Psoas muscle (tissue), 8 donors: ENCODE measurements at places on chromosomes 13 and 19.

DNA sequence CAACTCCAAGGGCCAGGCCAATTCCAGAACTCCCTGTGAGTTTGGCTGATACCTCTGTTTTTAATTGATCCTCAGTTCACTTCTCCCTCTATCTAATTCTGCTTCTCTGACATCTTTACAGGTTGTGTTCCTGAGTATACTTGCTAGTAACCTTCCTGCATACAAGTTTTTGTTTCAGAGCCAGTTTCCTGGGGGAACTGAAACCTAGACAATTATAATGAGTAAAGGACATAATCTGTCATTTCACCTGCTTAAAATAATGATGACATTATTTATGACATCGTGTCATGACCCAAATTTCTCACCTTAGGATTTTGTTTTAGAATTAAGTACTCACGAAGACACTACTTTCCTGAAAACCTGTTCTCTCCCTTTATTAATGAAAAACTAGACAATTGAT is 12.5 kb upstream of the MYCBP2 start:
- DNase-seq = no peak

DNA sequence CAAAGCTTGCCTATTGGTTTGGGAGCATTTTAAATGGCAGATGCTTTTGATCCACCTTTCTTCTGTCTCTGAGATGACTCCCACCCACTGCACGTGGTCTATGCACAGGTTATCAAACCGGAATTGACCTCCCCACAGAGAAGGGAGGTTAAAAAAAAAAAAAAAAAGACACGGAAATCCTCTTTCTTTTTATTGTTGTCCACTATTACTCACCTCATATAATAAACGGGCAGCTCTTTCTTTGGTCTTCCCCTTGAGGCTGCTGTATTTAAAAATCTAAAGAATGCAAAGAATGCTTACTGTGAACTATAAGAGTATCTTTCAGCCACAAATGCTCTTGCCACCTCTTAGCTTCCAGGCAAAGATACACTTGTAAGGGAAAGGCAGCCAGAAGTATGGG is 329.7 kb downstream of the NDFIP2 start:
- no peak for DNase-seq

DNA sequence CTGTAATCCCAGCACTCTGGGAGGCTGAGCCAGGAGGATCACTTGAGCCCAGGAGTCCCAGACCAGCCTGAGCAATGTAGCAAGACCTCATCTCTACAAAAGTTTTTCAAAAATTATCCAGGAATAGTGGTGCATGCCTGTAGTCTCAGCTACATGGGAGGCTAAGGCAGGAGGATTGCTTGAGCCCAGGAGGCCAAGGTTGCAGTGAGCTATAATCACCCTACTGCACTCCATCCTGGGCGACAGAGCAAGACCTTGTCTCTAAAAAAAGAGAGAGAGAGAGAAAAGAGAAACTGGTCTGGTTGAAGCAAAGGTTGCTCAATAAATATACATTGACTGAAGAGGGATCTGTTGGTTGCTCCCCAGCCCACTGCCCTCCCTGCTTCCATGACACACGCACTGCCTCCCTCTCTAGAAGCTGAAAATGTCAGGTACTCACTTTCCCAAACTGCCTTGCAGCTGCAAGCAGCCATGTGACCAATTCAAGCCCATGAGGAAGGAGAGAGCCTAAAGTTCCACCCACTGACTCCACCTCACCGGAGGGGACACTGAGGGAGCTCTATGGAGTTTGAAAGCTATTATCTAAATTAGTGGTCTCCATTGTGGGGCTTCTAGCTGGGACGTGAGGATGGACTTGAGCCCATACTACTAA is 14.0 kb downstream of the CEACAM16 start:
- no peak for DNase-seq

- DNase-seq = peak; percentile 67
These were observed 81.6 kb downstream of the DPF1 start for GRCh38 chr19:38142176-38143035.

GRCh38 chr19:18109733-18110608 is 12.4 kb downstream of the MAST3 start:
- peak; percentile 80 for DNase-seq

- no peak for DNase-seq
These were observed 260.4 kb upstream of the MIR17HG start for GRCh38 chr13:91086936-91087716.

GRCh38 chr13:95707035-95707434 is 30.1 kb downstream of the DNAJC3 start:
- DNase-seq = no peak

GRCh38 chr19:12668932-12669269 is 2.3 kb downstream of the WDR83 start:
- DNase-seq = peak; percentile 60

DNA sequence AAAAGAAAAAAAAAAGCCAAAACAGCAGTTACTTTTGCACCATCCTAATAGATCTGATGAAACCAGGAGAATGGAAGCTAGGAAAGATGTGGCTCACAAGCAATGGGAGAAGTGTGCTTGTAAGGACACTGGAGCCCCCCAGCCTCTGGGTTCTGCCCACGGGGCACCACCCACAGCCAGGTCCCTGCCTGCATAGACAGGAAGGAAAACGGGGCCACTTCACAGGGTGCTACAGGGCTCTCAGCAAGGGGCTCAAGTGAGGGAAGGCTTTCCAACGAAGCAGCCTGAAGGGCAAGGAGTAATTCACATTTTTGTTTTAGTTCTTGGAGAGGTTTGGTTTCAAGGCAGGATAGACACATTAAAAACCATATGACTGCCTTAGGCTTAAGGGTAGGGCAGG is 42.7 kb downstream of the BRD4 start:
- no peak for DNase-seq

DNA sequence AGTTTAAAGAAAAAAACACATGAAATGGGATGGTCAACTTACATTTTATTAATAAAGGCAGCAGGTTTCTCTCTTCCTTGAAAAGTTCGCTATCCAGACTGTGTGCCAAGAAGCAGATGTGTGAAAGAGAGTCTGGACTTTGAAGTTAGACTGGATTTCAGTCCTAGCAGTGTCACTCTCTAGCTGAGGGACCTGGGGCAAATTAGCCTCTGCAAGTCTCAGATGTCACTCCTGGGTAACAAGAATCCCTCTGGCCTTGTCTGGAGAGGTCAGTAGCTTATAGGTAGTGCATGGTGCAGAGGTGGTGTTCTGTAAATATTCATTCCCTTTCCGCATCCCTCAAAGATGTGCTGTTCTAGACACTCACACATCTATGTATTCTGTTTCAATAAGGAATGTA is 187.6 kb upstream of the RNF113B start:
- DNase-seq = no peak

GRCh38 chr13:27177852-27178251 is 6.2 kb upstream of the USP12 start:
- no peak for DNase-seq

- no peak for DNase-seq
These were observed 5.7 kb upstream of the THSD1 start for GRCh38 chr13:52411629-52412028.

- peak; percentile 93 for DNase-seq
These were observed 18.3 kb downstream of the NMRK2 start for GRCh38 chr19:3950871-3951861.

- no peak for DNase-seq
These were observed 72.0 kb upstream of the FLT1 start for GRCh38 chr13:28566891-28567290.

GRCh38 chr19:12757544-12758274 is 6.1 kb downstream of the BEST2 start:
- peak; percentile 85 for DNase-seq

DNA sequence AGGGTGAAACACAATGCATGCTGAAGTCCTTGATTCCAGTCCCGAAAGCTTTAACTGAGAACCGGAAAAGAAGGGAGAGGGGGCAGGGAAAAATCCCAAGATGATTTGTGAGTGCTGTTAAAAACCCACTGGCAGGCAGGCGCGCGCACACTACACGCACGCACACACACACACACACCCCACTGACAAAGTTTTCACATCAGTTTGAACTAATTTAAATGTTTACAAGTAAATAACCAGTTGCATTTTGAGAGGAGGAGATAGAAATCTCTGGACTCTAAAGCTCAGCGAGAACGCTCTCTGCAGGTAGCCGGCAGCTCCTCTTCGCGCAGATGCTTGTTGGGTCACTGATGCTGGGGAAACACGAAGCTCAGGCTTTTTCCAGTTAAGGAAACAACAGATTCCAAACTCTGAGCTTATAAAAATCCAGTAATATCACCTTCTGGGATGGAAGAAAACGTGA is 818 bp upstream of the SLITRK1 start:
- no peak for DNase-seq

- peak; percentile 71 for DNase-seq
These were observed 25.0 kb downstream of the ERCC5 start for GRCh38 chr13:102870677-102871415.

DNA sequence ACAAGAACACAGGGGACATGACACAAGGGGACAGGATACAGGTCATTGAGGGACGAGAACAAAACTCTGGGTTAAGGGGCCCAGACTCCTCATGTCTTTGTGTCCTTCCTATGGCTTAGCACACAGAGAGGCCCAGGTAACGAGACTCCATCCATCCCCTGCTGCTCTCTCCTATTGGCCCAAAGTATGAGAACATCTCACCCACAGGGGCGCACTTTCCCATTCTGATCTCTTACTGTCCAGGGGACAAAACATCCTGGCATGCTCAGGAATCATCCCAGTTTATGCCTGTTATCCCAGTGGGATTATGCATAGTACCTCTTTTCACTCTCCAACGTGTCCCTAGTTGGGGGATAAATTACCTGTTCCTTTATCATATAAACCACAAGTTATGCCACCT is 19.2 kb downstream of the C13orf42 start:
- DNase-seq = no peak

GRCh38 chr13:24630851-24631620 is 49.2 kb upstream of the ATP12A start:
- no peak for DNase-seq

DNA sequence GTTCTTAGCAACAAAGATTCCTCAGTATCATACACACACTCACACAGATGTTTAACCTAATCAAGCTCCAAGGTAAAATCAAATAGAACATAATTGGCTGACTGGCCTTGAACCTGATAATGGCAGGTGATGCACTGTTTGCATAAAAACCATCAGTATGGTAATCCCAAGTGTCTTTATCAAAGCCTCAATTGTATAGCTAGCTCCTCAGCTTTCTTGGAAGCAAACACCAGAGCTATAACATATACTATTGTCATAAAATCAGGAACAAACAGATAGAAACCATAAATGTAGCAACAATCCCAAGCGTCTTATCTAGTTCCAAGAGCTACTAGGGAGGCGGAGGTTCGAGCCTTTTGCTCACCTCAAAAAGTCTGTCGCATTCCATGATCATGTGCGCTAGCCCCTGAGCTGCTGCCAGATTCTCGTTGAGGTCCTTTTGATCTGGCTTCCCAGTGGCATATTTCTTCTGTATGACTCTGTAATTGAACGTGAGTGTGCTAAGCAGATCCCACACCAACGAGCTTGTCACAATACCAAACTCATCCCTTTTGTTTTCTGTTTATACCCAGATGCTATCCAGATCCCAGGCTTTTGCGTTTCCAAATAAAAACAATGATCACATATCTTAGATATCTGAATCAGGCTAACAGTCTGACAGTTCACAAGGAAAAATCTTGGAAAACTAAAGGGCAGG is 95.3 kb downstream of the KL start:
- no peak for DNase-seq

- no peak for DNase-seq
These were observed 70.8 kb downstream of the LNX2 start for GRCh38 chr13:27549406-27549981.

DNA sequence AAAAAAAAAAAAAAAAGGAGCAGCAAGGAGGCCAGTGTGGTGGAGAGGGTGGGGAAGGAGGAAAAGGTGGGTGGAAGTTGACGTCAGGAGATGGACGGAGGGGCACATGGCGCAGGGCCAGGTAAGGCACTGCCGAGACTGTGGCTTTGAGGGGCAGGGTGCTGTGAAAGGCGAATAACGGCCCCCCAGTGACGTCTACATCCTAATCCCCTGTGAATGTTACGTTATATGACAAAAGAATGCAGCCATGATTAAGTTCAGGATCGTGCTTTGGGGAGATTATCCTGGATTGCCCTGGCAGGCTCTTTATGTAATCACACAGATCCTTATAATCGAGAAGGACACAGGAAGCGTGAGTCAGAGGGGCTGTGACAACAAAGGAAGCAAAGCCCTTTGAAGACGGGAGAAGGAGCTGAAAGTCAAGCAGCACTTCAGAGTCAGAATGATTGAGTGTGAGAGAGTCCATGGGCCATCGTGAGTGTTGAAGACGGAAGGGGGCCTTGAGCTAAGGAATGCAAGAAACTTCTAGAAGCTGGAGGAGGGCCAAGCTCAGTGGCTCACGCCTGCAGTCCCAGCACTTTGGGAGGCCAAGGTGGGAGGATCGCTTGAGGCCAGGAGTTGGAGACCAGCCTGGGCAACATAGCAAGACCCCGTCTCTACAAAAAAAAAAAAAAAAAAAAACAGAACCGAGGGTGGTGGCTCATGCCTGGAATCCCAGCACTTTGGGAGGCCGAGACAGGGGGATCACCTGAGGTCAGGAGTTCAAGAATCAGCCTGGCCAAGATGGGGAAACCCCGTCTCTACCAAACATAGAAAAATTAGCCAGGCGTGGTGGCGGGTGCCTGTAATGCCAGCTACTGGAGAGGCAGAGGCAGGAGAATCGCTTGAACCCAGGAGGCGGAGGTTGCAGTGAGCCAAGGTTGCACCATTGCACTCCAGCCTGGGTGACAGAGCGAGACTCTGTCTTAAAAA is 13.8 kb upstream of the CEACAM16 start:
- DNase-seq = no peak

GRCh38 chr13:82947191-82947621 is 935.1 kb downstream of the SLITRK1 start:
- DNase-seq = no peak

DNA sequence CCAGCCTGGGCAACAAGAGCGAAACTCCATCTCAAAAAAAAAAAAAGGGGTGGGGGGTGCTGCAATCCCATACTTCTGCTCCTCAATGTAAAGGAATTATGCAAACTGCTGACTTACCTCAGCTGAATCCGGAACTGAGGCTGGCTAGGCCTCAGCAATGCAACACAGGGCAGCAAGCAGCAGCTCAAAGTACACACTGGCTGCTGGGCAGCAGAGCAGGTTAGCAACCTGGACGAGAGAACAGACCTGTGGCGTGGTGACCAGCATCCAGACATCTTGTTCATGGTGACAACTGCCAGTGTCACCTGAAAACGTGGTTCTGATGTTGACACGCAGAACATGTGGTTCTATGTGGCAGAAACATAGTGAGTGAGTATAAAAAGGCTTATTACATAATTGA is 28.1 kb downstream of the ZNF14 start:
- no peak for DNase-seq

DNA sequence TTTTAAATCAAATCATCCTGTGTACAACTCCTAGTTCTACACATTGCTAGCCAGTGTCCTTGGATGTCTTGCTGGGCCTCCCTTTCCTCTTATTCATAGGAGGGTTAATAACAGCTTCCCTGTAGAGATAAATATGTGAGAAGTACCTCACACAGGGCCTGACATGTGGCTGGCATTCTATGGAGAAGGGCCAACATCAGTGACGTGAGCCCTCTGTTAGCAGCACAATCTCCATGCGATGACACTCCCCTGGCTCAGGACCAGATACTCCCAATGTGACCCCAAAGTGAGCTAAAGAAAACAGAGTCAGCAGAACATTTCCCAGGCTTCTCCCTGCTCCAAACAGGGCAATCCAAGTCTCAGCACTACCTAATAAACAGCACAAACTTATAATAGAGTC is 818.4 kb downstream of the DIAPH3 start:
- no peak for DNase-seq

GRCh38 chr13:28299916-28300315 is 161.6 kb downstream of the PAN3 start:
- DNase-seq = no peak

GRCh38 chr13:106714271-106714982 is 146.5 kb upstream of the ARGLU1 start:
- DNase-seq = no peak

- DNase-seq = no peak
These were observed 303.6 kb downstream of the MYO16 start for GRCh38 chr13:108933061-108933460.
